Stimulated activated CD4-positive, alpha-beta T cell treated with anti-CD3 and anti-CD28 coated beads, TNF-alpha, amount 100 ng/mL, for 1 hour (primary cell): ENCODE measurements at places on chromosomes 5 and 9.

DNA sequence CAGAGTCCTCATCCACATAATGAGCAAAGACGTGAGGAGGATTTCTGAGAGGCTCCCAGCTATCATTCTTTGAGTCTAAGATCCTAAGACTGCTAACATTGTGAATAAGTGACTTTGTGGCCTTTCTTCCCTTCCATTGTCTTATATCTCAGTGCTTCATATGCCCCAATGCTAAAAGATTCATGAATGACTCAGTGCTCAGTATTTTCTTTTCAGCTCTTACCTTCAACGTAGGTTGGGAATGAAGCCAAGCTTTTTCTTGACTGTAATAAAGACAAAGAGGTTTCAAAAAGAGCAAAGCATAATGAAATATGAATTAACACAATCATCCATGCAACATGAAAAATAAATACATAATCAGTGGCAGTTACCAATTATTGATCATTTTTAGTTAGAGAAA lies 146.4 kb downstream of the ENTREP1 start:
- DNase-seq, result no peak

- no peak for DNase-seq
These were observed 58.3 kb upstream of the ADAMTS2 start for GRCh38 chr5:179403426-179404147.

- DNase-seq, result no peak
These were observed 112.2 kb downstream of the ACTBL2 start for GRCh38 chr5:57370376-57370775.

DNA sequence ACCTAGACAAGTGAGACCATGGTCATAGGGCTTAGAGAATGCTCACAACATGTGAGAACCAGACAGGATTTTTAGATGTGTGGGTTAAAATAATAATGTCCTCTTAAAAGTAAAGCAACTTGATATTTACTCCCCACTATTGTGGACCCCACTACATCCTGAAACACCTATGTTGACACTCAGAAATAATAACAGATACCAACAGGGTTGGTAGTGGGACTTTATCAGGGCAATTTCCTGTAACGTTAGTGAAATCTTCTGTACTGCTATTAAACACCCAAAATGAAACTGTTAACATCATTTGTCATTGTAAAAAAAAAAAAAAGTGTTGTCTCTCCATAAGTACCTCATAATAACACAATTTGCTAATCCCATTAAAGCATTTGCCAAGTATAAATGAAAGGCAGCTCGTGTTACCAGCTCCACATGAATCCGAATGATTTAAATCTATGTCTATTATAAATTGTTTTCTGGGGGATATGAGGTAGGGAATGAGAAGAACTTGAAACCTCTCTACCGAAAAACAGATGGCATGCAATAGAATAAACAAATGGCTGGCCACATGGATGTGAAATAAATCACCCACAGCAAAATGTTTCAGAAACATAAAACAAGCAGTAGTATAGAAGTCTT lies 285.9 kb downstream of the ARHGEF28 start:
- DNase-seq, result no peak

DNA sequence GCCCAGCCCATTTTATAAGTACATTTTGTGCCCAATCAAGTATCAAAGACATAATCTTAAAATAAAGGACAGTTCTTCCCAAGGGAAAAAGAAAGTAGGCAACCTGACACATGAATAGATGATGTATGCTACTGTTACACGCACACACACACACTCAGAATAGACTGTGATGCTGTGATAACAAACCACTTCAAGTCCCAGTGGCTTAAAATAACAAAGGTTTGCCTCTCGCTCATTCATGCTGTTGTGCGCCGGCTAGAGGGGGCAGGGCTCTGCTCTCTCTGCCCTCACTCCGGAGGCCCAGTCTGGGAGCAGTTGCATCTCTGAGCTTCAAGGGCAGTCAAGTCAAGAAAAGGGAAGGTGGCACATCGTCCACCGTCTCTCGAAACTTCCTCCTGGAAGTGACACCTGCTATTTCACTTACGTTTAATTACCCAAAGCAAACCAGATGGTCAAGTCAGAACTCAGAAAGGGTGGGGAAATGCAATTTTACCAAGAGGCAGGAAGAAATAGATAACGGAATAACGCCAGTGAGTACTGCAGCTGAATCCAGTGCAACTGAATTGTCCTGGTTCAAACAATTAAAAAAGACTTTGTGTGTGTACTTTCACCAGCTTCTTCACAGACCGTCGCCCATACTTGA lies 43.3 kb downstream of the ANKRD33B start:
- no peak for DNase-seq

GRCh38 chr9:33469891-33470290 lies 3.8 kb downstream of the NOL6 start:
- no peak for DNase-seq

DNA sequence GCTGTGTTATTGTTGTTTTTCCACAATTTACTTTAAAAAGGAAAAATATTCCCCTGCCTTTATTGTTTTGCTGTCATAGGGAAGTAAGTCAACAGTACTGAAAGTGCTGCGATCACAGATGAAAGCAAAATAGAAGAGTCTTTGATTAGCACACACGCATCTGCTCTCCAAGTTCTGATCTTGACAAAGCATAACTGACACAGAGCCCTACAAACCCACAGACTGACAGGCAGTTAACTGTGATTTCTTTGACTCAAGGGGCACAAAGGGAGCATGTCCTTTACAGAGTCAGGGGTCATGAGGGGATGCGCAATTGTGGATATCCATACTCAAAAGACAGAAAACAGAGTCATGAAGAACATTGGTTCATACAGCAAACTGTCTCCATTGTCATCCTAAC lies 123.7 kb downstream of the SNCAIP start:
- no peak for DNase-seq

GRCh38 chr5:56317923-56318561 lies 84.9 kb upstream of the ANKRD55 start:
- no peak for DNase-seq
